Non-pigmented ciliary epithelial cell (primary cell): ENCODE measurements at places on chromosomes 3 and 15.

- DNase-seq = peak; percentile 54
These were observed 104.4 kb downstream of the THSD4 start for GRCh38 chr15:71219645-71220044.

DNA sequence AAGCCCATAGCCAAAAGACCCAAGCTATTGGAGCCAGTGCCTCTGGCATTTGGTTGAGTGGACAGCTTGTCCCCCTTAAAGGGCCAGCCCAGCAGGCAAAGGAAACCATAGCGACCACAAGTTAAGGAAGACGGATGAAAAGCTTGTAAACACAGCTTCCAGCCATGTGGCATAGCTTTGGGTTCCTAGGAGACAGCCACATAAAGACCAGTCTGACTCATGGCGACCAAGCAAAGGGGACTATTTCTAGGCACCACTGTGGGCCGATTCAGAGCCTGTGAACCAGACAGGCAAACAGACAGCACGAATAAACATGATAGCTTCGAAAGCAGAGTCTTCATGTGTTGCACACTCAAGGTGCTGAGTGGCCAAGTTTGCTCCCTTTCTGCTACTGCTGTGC lies 30.5 kb upstream of the SRGAP3 start:
- DNase-seq = no peak

GRCh38 chr15:94607176-94607654 lies 375.9 kb downstream of the MCTP2 start:
- DNase-seq = no peak

GRCh38 chr15:58398643-58399042 lies 33.1 kb upstream of the LIPC start:
- no peak for DNase-seq

DNA sequence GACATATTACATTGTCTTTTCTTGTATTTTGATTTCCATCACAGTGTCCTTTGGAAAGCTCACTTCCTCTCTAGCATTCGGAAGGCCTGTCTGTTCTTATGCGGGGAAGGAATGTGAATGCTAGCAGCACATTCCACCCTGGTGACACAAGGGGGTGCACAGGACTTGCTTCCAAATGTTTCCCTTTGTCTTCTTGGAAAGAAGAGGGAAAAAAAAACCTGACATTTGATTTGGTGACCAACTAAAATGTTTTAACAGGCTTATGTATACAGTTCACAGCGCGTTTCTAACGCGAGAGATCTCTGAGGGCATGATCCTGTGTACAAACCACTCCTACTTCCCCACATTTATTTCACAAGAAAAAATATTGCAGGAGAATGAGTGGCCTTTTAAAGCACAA lies 107.6 kb upstream of the FXR1 start:
- no peak for DNase-seq

- DNase-seq = no peak
These were observed 1.2 kb downstream of the RASGRF1 start for GRCh38 chr15:79089331-79089889.

GRCh38 chr3:134743006-134743405 lies 52.1 kb upstream of the EPHB1 start:
- no peak for DNase-seq

- no peak for DNase-seq
These were observed 46.1 kb downstream of the FBLN2 start for GRCh38 chr3:13594991-13595421.

DNA sequence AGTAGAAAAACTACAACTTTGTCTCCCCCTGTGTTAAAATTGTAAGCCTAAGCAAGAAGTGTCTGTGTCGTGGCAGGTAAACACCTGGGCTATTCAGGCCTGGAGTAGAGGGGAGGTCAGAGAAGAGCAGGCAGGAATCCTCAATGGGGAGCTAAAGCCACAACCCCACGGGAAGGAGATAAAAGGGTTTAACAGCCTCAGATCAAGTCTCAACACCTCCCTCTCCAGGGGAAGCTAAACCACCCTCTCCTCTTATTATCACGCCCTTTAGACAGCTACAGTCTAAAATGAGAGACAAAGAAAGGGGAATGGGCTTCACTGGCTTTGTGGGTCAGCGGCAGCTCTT lies 11.6 kb downstream of the ETV5 start:
- no peak for DNase-seq

GRCh38 chr3:52193065-52193464 lies 4.9 kb upstream of the ALAS1 start:
- DNase-seq = no peak

- no peak for DNase-seq
These were observed 53.3 kb upstream of the ETV5 start for GRCh38 chr3:186162221-186162620.

DNA sequence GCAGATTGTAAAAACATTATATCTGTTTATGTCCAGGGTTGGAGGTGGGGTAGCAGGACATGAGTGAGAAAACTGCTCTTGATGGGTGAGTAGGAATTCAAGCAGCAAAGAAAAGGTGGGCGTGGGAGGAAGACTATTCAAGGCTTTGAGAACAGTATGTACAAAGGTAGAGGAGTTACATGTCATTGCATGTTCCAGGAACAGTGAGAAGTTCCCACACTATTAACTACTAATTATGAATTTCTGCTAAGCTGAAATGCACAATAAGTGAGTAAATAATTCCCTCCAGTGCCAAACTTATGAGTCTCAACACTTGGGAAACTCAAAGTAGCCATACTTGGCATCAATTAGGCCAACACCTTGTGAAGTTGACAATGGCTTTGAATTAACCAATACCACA lies 80.1 kb downstream of the SRGAP3 start:
- DNase-seq = no peak

DNA sequence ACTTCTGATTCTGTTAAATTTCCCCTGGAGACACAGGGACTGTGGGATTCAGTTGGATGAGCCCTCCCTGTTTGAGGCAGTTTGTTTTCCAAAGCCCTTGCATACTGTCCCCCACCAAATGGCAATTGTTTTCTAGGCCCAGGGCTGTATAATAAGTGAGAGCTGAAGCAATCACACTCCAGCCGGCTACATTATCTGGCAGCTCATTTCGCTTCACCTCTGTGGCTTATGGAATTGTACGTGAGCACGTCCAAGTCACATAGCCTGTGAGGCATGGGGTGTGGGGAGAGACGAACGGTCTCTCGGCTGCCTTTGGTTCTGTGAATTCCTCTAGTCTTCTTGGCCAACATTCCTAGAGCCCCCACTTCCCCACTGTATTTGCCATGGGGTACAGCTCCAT lies 10.7 kb downstream of the RBP2 start:
- no peak for DNase-seq

DNA sequence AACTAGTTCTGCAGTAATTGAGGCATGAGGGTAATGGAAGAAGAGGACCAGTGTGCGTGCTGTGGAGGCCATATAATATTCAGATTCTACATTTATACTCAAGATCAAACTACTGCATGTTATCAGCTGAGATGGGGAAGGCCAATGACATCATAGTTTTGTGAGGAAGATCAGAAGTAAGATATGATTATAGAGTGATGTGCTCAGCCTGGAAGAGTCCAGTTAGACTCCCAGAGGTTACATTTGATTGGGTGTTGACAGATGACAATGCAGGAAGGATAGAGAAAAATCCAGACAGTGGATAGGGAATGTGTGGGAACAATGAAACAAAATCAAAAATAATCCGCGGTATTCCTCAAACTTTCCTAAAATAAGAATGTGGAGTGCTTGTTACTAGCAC lies 35.4 kb downstream of the GOLIM4 start:
- DNase-seq = no peak

- DNase-seq = no peak
These were observed 379.0 kb downstream of the CNTN4 start for GRCh38 chr3:2477620-2478019.

GRCh38 chr15:84603630-84604379 lies 3.0 kb downstream of the ZSCAN2 start:
- DNase-seq = no peak

DNA sequence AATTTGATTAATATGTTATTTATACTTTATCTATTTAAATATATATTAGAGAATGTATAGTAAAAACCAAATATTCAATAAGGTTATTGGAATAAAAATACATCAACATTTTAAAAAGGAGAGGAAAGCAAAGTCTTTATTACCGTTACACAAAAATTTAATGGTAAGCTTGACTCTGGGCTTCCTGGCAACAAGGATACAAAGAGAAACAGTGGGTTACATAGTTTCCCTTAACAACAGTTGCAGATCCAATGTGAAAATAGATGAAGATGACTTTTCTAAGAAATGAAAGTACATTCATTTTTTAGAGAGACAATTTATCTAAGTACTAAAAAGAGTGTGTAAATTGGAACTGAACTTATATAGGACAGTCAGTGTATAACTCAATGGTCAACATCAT lies 6.0 kb upstream of the PHLDB2 start:
- no peak for DNase-seq

GRCh38 chr3:158916111-158916510 lies 114.3 kb downstream of the MFSD1 start:
- DNase-seq = no peak

GRCh38 chr15:40320931-40321371 lies 2.5 kb upstream of the INAFM2 start:
- DNase-seq = no peak

DNA sequence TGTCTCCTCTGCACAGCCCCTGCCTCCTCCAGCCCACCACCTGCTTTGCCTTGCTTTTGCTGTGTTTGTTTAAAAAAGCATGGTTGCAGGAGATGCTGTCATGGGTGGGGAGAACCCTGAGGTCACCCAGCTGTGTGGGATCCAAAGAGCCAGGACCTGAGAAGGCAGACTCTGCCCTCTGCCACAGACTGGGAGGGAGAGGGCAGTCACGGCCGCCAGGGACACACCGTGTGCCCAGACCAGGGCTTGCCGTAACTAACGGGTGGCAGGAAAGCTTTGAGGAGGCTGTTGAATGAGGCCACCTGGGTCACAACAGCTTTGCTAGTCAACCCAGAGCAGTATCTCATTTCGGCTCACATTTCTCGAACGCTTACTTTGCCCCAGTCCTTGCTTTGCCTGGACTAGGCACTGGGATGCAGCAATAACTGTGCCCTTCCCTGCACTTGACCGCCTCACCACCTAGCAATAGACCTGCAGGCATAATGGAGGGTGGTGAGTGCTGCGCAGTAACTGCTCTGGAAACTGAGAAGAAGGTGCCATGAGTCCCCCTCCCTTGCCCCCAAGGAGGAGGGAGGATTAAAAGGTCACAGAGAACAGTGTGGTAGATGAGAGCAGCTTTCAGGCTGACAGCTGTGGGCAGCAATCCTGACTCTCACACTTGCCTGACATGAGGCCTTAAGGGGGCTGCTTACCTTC lies 55.0 kb upstream of the CTDSPL start:
- no peak for DNase-seq

GRCh38 chr3:62920466-62920784 lies 45.2 kb upstream of the CADPS start:
- DNase-seq = no peak

GRCh38 chr15:37015451-37015850 lies 84.9 kb downstream of the MEIS2 start:
- no peak for DNase-seq

- no peak for DNase-seq
These were observed 169.3 kb downstream of the ADAMTS9 start for GRCh38 chr3:64518496-64518895.

DNA sequence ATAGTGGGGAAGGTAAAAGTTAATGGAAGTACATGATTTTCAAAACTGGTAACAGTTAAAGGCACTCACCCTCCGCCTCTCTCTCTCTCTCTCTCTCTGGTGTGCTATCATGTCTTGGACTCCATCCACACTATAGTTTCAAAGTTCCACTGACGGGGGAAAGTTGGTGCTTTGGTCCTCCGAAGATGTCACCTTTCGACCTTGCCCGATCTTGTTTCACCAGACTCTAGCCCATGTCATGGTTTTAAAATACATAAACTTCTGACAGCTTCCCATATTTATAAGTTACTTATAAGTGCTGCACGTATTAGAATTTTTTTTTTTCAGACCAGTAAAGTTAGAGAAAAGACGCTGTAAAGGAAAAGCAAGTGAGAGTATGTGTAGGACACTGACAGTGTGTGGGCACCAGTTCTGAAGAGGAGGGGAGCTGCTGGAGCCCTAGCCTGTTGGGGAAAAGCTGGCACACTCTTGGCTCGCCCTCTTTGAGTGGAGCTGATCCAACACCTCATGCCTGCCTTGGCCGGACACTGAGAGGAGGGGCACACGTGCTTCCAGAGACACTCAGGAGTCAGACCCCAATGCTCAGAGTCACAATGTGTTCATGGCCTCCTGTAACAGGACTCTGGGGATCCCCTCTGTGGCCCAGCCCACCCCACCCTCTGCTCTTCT lies 200.5 kb upstream of the TPM1 start:
- no peak for DNase-seq

DNA sequence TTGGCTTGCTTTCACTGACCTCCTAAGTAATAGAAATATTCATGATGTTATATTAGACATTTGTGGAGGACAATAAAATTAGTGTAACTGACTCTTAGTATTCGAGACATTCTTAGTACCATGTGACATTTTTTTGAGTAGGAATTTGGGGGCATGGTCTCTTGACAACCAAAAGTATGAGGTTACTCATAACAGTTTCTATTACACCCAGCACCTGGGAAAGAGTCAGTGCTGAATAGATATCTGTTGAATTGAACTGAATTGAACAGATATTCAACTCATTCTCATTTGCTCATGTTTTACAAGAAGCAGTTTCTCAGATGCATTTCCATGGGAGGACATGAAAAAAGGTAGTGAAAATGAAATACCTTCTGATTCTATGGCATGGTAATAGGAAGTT lies 84.4 kb downstream of the CMSS1 start:
- DNase-seq = no peak

DNA sequence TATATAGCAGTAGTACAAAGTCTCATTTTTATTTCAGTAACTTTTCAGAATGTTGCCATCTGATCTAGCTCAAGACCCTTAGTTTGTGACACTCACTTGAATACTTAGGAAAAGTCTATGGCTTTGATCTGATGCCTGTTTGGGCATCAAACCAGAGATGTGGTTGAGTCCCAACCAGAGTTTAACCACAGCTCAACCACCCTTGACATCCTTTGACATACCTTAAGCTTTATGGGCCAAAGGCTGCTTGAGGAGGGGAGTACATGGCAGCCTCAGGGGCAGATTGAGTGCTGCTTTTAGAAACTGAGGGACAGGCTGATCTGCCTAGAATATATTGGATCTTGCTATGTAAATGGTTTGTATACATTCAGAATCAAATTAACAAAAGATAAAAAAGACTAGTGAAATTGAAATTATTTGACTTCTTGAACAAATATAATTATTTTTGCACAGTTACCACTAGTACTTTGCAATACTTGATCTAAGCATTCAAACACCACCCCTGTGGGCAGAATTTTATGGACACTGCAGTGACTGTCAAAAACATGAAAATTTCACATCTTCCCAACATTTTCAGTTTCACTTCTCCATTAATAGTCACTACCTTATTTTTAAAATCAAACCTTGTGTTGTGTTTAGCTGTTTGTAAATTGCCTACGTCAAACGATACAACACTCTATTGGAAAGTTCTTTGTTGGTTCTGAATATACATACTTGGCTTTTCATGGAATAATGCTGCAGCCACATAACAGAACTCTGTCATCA lies 199.8 kb downstream of the UBE2E2 start:
- no peak for DNase-seq

GRCh38 chr15:70912187-70912586 lies 19.6 kb downstream of the LRRC49 start:
- no peak for DNase-seq

- DNase-seq = no peak
These were observed 50.6 kb downstream of the TBL1XR1 start for GRCh38 chr3:177146646-177147045.

- no peak for DNase-seq
These were observed 240.6 kb upstream of the NAALADL2 start for GRCh38 chr3:174618368-174619080.

- DNase-seq = no peak
These were observed 318.8 kb upstream of the GBE1 start for GRCh38 chr3:82080261-82080660.

- DNase-seq = no peak
These were observed 67.7 kb downstream of the STT3B start for GRCh38 chr3:31600431-31600830.

GRCh38 chr15:83549623-83550022 lies 102.5 kb downstream of the SH3GL3 start:
- no peak for DNase-seq
